ENCODE measurements at places on chromosomes 11 and 22.

DNA sequence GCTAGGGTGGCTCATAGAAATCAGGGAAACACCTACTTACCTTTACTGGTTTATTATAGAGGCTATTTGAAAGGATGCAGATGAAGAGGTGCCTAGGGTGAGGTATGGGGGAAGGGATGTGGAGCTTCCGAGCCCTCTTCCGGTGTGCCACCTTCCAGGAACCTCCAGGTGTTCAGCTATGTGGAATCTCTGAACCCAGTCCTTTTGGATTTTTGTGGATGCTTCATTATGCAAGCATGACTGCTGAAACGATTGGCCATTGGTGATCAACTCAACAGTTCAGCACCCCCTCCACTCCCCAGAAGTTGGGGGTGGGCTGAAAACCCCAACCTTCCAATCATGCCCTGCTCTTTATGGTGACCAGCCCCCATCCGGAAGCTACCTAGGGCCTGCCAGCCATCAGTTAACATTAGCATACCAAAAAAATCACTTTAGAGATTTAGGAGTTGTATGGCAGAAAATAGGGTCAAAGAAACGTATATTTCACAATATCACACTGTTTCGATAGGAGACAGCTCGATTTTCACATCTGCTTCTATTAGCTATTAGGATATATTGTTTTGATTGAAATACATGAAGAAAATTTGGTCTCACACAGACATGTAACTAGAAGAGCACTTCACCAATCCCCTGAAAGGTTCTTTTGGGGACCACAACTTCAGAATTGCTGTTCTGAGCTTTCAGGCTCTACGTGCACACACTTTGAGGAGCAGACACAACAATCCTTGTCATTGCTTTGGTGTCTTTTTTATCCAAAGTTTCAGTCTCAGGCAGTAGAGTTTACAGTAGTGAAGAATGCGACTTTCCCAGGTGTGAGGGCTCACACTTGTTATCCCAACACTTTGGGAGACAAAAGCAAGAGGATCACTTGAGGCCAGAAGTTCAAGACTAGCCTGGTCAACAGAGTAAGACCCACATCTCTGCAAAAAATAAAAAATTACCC is 3.3 kb upstream of the POLR2G start:
- DNase-seq: no peak

DNA sequence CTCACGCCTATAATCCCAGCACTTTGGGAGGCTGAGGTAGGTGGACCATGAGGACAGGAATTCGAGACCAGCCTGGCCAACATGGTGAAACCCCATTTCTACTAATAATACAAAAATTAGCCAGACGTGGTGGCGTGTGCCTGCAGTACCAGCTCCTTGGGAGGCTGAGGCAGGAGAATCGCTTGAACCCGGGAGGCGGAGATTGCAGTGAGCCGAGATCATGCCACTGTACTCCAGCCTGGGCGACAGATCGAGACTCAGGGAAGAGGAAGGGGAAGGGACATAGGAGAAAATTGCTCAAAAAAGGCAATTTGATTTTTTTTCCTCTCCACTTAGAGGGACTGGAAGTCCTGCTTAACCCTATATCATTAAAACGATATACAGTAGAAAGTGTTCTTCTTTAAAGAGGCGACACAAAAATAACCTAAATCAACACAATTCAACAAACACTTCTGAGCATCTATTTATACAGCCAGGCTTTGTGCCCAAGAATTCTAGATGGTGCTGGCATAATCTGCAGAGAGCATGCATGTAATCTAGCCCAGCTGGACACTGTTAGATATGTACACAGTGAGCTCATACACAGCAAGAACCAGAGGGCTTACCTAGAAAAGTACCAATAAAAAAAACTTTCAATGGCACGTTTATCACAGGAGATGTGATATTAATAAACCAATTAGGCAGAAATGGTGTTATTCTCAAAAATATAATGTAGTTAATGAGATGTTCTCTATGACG is 20.9 kb upstream of the DENND5A start:
- DNase-seq: no peak

GRCh38 chr22:27754247-27754887 is 47.2 kb downstream of the MN1 start:
- no peak for DNase-seq

DNA sequence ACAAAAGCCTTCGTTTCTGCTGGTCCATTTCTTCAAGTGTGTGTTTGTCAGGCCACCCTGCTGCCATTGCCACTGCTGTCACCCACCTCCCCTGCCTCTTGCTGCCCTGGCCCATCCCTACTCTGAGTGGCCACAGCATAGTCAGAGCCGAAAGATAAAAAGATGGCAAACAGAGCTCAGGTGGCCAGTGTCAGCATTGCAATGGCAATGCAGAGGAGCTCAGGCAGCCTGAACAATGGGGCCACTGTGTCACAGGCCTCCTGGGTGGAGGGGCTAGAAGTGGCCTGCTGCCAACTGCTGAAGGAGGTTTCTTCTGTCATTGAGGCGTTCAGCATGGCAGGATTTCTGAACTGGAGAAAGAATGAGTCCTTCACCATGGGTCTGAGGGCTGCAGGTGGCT is 137.1 kb downstream of the CSNK2A3 start:
- DNase-seq: no peak

DNA sequence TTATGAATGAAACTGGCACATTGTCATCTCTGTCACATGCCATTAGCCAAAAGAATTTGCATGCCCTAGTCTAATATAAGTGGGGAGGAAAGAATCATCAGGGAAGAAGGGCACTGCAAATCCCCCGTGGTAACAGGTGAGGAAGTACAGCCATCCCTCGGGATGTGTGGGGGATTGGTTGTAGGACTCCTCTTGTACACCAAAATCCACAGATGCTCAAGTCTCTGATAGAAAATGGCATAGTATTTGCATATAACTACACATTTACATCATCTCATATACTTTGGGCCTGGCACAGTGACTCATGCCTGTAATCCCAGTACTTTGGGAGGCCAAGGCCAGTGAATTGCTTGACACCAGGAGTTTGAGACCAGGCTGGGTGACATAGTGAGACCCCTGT is 109.7 kb downstream of the HIPK3 start:
- DNase-seq: no peak

DNA sequence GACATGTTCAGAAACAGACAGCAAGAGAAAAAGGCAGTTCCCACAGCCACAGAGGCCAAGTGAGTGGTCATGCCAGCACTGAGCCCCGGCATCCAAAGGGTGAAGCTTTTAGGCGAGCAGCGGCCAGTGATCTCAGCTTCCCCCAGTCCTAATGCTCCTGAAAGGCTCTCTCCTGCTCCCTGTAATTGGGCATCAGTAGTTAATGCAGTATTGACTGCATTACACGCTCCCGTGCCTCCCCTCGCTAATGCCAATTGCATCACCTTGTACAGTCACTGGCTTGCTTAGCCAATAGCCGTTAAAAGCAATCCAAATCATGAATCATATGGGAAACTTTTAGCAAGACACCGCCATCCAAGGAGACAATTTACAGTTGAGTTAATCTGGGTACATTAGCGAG is 4.9 kb downstream of the LMO1 start:
- DNase-seq: no peak

DNA sequence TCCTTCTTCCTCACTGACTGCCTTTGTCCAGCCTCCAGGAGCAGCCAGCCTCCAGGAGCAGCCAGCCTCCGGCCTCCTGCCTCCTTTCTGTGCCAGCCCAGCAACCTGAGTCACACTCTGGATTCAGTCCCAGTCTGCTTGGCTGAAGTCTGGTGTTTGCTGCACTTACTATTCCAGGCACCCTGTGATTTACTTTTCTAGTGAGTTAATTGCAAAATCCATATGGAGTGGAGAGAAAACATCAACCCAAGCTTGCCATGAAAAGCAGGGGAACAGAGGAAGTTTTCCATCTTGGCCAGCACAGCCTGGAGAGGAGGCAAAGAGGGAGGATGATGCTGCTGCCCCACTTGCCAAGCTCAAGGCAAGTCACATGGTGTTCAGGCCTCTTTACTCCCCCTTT is 400.5 kb downstream of the TENM4 start:
- no peak for DNase-seq

- peak; percentile 62 for DNase-seq
Measured at GRCh38 chr11:69297787-69298266, 3.9 kb downstream of the MYEOV start.

DNA sequence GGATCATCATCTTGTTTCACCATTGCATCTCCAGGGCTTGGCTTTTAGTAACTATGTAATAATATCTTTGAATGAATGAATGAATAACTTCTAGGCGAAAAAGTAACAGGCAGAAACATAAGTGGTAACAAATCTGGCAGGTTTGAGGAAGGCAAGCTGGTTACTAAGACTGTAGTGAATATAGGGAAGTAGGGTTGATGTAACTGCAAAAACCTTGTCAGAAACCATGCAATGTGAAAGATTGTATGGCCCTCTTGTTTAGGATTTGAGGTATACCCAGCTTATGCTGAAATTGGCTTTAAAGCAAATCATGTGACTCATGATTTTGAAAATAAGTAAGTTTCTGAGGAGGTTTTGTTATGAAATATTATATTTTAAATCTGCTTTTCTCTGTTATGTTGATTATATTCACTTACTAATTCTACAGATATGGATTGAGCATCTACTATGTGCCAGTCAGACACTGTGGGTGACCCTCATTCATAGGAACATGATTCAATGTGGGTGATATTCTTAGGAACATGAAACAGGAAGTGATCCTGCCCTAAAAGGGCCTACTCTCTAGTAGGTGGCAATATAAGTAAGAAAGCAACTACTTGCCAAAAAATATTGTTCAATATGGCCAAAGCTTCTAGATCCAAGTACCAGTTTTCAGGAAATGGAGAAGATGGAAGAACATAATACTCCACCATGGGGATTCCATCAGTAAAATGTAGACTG is 115.5 kb upstream of the CCDC90B start:
- no peak for DNase-seq

DNA sequence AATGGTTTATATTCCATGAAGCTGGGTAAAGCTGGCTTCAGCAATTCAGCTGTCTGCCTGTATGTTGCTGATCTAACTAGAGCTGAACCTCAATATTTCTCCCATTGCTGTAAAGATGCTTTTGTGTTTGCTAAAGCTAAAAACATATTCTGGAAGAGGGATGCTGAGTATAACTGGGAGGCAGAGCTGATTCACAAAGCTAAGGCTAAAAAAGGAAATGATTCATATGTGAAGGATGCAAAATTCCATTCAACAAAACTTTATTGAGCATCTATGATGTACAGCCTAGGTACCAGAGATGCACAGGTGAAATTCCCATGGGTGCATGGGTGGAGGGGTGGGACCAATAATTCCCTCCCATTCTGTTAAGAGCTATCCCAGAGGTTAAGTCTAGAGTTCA is 193.9 kb downstream of the KIF18A start:
- no peak for DNase-seq

GRCh38 chr22:40238425-40239344 is 61.0 kb downstream of the TNRC6B start:
- DNase-seq: no peak
